Cerebellar nuclear complex (tissue), 1 donor: ENCODE measurements at places on chromosomes 13 and 19.
A peak's percentile ranks its signal among the peaks of the same experiment; 100 is the strongest.

DNA sequence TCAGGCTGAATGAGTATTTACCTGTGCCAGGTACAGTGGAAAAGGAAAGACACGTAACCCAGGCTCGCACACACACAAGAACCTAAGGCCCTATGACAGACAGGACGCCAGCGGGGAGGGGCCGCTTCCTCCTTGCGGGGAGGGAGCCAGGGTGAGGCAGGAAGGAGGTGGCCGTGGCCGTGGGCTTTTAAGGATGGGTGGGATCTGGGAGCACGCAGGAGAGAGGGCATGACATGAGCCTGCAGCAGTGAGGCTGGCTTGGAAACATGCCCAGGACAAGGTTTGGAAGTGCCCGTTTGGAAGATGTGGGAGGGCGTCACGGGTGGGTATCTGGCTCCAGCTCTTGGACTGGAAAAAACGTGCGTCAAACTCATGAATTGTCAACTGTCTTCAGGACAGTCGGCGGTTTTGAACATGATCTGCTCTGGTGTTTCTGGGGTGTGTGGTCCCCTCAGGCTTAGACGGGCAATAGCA is 20.1 kb downstream of the SH3GL1 start:
- DNase-seq: no peak

GRCh38 chr13:102678339-102679107 is 16.3 kb downstream of the METTL21C start:
- no peak for DNase-seq

DNA sequence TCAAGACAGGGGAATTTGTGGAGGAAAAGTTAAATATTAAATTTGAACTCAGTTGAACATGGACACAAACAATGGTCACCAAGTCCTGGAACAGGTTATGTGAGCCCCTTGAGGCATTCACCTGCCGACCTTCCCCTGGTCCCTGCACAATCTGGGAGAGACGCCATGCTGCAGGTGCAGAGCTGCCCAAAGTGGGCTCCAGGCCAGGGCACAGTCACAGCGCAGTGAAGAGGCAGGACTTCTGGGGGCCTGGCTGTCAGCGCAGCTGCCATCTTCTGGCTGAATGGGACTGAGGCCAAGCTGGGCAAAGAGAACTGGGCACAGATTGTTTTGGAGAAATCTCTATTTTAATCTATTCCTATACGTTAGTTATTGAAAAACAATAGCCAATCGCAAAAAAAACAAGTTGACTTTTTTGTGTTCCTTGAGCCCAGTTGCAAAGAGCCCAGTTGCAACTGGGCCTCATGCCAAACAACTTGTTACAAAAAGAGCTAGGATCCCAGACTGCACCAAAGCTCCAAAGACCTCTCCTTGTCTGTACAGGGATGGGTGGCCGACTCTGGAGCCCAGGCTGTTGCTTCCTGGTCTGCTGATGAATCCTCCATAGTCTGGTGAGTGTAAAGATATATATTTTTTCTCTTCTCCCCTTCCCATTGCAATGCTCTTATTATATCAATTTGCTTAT is 1.2 kb upstream of the ZNF626 start:
- DNase-seq: no peak

DNA sequence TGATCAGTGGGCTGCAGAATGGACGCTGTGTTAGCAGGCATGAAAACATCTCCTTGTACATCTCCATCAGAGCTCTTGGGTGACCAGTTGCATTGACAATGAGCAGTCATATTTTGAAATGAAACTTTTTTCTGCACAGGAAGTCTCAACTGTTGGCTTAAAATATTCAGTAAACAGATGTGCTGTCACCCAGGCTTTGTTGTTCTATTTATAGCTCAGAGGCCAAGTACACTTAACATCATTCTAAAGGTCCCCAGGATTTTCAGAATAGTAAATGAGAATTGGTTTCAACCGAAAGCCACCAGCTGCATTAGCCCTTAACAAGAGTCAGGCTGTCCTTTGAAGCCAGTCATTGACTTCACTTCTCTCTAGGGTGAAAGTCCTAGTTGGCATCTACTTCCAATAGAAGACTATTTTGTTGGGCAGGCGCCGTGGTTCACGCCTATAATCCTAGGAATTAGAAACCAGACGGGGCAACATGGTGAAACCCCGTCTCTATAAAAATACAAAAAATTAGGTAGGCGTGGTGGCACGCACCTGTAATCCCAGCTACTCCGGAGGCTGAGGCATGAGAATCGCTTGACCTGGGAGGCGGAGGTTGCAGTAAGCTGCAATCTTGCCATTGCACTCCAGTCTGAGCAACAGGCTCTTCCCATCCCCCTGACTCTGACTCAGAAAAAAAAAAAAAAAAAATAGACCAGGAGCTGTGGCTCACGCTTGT is 7.9 kb upstream of the PDE4A start:
- no peak for DNase-seq

- no peak for DNase-seq
These were observed 5.8 kb upstream of the EPHX3 start for GRCh38 chr19:15237759-15238638.

GRCh38 chr13:43150369-43151207 is 127.2 kb downstream of the DNAJC15 start:
- no peak for DNase-seq

DNA sequence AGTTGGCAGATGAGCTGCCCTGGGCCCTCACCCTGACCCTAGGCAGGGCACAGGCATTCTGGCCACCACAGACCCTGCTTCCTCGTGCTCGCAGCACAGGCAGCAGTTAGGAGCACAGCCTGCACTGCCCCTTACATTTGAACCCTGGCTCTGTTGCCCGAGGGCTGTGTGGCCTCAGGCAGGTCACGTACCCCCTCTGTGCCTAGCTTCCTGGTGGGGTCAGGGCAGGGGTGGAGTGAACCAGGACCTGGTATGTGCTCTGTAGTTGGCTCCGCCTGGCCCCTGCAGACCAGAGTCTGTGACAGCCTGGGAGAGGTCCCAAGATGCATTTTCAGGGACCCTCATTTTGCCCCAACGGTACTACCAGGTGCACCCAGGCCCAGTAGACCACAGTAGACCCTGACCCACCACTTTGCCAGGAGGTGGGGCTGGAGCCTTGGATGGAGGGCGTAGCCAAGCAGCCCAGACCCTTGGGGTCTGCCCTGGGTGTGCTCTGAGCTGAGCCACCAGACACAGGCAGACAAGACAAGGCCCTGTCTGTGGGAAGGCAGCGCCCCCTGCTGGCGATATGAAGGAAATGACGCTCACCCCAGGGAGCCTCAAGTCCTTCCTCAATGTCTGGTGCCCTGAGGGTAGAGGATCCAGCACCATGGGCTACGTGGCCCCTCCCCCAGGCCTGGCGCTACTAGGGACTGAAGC is 9.1 kb downstream of the LYL1 start:
- peak; percentile 68 for DNase-seq

- no peak for DNase-seq
These were observed 24.2 kb downstream of the FXYD5 start for GRCh38 chr19:35178701-35179100.

DNA sequence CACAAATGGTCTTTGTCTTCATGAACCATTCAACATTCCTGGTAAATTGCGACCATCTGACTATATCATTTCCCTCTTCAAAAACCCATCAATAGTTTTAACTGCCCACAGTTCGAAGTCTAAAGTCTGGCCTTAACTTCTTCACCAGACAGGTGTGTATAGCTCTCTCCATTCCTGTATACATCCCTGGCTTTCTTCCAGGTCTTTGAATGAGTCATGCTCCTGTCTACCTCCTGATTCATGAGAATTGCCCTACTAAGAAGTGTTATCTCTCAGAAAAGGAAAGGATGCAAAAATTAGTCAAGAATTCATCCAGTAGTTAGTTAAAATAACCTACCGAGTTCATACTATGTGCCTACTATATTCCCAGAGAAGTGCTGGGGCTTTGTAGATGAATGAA is 225.0 kb downstream of the TBC1D4 start:
- no peak for DNase-seq
